Natural killer cell (primary cell): ENCODE measurements at places on chromosomes 1 and 21.

- peaks cover 58% of the 10 kb centered on the region for H3K4me1 ChIP-seq
- no peak for DNase-seq
- peak overlapping the region; percentile 82 for H3K4me3 ChIP-seq
Observed at GRCh38 chr1:206471415-206471801, 1.1 kb downstream of the IKBKE start.

DNA sequence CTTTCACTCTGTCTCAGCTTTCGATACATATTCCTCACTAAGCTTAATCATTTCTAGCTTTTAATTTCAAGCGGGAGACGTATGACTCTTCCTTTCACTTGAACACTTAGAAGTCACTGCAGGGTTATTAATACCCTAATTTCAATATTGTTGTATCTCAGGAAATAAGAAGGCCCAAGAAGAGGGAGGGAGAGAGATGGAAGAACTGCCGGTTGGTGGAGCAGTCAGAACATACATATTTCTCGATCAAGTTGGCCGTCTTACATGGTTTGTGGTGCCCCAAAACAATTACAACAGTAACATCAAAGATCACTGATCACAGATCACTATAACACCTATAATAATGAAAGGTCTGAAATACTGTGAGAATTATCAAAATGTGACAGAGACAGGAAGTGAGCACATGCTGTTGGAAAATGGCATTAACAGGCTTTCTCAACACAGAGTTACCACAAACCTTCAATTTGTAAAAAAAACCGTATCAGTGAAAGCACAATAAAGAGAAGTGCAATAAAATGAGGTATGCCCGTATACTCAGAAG is 145.4 kb upstream of the HP1BP3 start:
- H3K36me3 ChIP-seq: no peaks in the 10 kb centered on the region
- H3K4me3 ChIP-seq: no peak overlapping the region
- H3K27ac ChIP-seq: peak overlapping the region; percentile 9

DNA sequence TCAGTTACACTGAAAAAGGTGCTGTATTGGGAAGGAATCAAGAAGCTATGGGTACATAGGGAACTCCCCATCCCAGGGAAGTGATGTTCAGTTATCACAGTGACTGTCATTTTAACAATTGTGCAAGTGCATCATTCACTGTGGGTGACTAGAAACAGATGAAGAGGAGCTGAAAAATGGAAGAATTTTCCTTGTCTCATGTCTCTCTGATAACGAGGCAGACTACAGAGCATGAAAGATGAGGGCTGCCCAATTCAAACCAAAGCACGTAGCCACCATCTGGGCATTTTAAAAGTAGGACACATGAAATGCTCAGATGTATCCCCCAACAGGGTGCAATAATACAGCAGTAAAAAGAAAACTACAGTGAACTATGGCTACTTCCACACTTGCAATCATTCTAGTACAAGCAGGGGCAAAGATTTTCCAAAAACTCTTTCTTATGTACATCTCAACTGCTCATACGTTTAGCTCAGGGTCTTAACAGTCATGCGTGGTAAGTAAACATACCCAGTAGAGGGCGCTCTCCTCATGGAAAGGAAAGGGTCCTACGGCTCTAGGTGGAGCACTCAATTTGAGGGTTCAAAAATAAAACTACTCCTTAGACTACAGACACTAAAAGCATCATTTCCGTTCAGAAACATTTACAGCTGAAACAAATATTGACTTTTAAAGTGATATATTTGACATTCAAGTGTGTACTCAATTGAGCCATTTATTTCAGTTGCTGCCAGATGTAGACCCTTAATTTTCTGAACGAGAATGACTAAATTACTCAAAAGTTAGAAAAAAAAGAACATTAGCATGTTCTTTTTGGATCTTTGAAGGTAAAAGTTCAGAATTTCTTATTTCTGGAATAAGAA is 143.2 kb downstream of the KCTD3 start:
- no peak for DNase-seq
- H3K36me3 ChIP-seq: no peaks in the 10 kb centered on the region
- no peaks in the 10 kb centered on the region for H3K27me3 ChIP-seq
- H3K4me1 ChIP-seq: no peaks in the 10 kb centered on the region
- H3K27ac ChIP-seq: no peak overlapping the region
- H3K4me3 ChIP-seq: no peak overlapping the region

DNA sequence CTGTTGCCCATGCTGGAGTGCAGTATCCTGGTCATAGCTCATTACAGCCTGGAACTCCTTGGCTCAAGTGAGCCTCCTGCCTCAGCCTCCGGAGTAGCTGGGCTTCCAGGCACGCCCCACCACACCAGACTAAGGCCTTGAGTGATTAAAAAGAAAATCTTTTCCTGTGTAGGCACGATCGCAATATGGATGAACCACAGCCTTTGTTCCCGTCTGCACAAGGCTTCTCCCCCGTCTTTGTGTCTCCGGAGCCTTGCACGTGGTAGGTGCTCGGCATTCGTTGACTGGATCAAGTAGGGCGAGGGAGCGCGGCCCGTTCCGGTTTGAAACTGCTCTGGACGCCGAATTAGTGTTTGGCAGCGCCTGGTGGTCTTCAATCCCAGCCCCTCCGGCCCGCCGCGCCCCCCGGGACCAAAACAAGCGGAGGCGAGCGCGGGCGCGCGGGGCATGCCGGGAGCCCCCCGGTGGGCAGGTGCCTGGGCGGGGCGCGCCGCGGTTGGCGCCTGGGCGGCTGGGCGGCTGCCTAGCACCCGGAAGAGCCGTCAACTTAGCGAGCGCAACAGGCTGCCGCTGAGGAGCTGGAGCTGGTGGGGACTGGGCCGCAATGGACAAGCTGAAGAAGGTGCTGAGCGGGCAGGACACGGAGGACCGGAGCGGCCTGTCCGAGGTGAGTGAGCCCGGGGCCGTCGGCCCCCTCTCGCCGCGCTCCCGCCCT is at the start of gene SFT2D2:
Gene SFT2D2 (plus strand): TSS at position 529 of the 715 bp plus-strand sequence. CDS start 76 bp downstream, at position 605.
- H3K4me3 ChIP-seq: peak within 1 kb of the TSS; percentile 91
- peak within 1 kb of the TSS; percentile 81 for H3K27ac ChIP-seq
- DNase-seq: peak; percentile 88
- H3K27me3 ChIP-seq: no peaks in the 10 kb centered on the region

- H3K4me1 ChIP-seq: no peaks in the 10 kb centered on the region
- no peaks in the 10 kb centered on the region for H3K27me3 ChIP-seq
- no peak for DNase-seq
- no peaks in the 10 kb centered on the region for H3K36me3 ChIP-seq
- H3K27ac ChIP-seq: no peak overlapping the region
Observed at GRCh38 chr1:46412893-46413595, 18.9 kb downstream of the FAAH start.

- no peaks in the 10 kb centered on the region for H3K4me1 ChIP-seq
- no peaks in the 10 kb centered on the region for H3K27me3 ChIP-seq
- H3K27ac ChIP-seq: no peak overlapping the region
- DNase-seq: no peak
Observed at GRCh38 chr1:7120863-7121621, 335.8 kb downstream of the CAMTA1 start.

- no peak overlapping the region for H3K4me3 ChIP-seq
- no peaks in the 10 kb centered on the region for H3K27me3 ChIP-seq
- H3K4me1 ChIP-seq: no peaks in the 10 kb centered on the region
- H3K36me3 ChIP-seq: no peaks in the 10 kb centered on the region
Observed at GRCh38 chr1:65880611-65881010, 87.9 kb downstream of the PDE4B start.

GRCh38 chr1:32127409-32128198 is 19.7 kb downstream of the KPNA6 start:
- no peak overlapping the region for H3K27ac ChIP-seq
- peaks cover 7% of the 10 kb centered on the region for H3K4me1 ChIP-seq
- peaks cover 6% of the 10 kb centered on the region for H3K36me3 ChIP-seq
- no peak for DNase-seq
- H3K4me3 ChIP-seq: no peak overlapping the region

- H3K27ac ChIP-seq: no peak overlapping the region
- no peak overlapping the region for H3K4me3 ChIP-seq
- H3K36me3 ChIP-seq: no peaks in the 10 kb centered on the region
- no peak for DNase-seq
- no peaks in the 10 kb centered on the region for H3K27me3 ChIP-seq
Observed at GRCh38 chr1:17339521-17339920, 31.5 kb downstream of the PADI4 start.

- peak; percentile 97 for DNase-seq
- H3K4me1 ChIP-seq: peaks cover 18% of the 10 kb centered on the region
- H3K36me3 ChIP-seq: no peaks in the 10 kb centered on the region
- H3K27ac ChIP-seq: peak overlapping the region; percentile 98
- H3K4me3 ChIP-seq: peak overlapping the region; percentile 93
Observed at GRCh38 chr1:161399257-161399998, 31.8 kb upstream of the CFAP126 start.

DNA sequence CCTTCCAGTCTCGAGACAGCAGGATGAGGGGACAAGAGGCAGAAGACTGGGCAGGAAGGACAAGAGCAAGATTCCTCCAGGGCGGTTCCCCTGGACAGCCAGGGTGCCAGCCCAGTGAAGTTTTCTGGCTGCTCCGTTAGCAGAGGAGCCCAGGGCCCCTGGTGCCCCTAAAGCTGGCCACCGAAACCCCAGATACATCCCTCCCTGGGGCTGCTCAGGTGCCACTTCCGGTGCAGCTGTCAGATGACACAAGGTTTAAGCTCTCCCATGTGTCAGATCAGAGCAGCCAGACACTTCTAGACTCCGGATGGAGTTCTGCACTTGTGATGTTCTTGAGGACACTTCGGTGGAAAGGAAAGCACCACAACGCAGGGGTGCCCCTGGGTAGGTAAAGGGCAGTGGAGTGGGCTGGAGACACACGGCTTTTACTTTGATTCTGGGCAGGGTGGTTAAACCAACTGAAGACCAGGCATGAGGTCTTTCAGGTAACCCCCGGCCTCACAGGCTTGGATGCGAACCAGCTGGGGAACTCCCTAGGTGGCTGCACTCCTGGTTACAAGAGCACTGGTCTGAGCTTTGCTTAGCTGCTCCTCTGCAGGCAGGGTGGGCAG is 85.7 kb downstream of the ITPKB start:
- H3K27me3 ChIP-seq: no peaks in the 10 kb centered on the region
- H3K36me3 ChIP-seq: peaks cover 5% of the 10 kb centered on the region
- no peak overlapping the region for H3K4me3 ChIP-seq
- no peak overlapping the region for H3K27ac ChIP-seq
- H3K4me1 ChIP-seq: peaks cover 17% of the 10 kb centered on the region
- peak; percentile 65 for DNase-seq

- no peak overlapping the region for H3K4me3 ChIP-seq
- DNase-seq: no peak
- peaks cover 9% of the 10 kb centered on the region for H3K4me1 ChIP-seq
- no peak overlapping the region for H3K27ac ChIP-seq
- H3K27me3 ChIP-seq: no peaks in the 10 kb centered on the region
Observed at GRCh38 chr1:1259540-1259939, 13.0 kb upstream of the C1QTNF12 start.

DNA sequence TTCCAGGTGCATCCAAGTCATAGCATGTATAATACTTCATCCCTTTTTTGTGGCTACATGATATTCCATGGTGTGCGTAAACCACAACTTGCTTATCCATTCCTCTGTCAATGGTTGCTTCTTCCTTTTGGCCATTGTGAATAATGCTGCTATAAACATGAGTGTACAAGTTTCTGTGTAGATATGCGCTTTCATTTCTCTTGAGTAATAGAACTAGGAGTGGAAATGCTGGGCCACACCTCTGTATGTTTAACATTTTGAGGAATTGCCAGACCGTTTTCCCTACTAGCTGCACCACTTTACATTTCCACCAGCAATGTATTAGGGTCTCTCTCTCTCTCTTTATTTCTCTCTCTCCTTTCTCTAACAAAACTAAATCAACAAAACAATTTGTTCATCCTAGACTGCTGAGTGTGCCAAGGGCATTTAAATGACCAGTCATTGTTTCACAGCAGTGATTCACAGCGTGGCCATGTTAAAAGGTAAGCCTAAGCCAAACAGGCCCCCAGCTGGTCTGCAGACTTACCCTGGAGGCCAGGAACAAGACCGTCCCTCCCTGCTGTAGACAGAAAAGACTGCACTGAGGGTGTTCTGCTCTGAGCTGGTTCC is 53.2 kb upstream of the LYST start:
- no peak overlapping the region for H3K4me3 ChIP-seq
- peaks cover 50% of the 10 kb centered on the region for H3K4me1 ChIP-seq
- no peak overlapping the region for H3K27ac ChIP-seq
- DNase-seq: no peak
- no peaks in the 10 kb centered on the region for H3K36me3 ChIP-seq
- no peaks in the 10 kb centered on the region for H3K27me3 ChIP-seq

DNA sequence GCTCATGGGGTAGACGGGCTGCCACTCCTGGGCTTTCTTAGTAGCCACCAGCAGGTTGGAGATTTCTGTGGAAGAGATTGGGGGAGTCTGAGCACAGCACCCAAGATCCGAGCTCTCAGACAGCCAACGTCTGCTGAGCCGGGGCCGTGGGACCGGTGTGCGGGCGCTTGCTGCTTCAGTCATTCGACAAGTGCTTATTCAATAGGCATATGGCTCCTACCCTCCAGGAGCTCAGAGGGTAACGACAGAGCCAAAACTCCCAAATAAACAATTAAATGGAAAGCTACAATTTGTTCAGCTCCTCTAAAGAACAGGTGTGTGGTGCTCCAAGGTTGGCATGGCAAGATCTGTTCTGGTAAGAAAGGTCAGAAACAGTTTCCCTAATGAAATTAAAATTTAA is 106.0 kb downstream of the RAVER2 start:
- H3K36me3 ChIP-seq: peaks cover 100% of the 10 kb centered on the region
- no peak overlapping the region for H3K4me3 ChIP-seq
- no peak for DNase-seq
- H3K27me3 ChIP-seq: no peaks in the 10 kb centered on the region
- peaks cover 7% of the 10 kb centered on the region for H3K4me1 ChIP-seq

DNA sequence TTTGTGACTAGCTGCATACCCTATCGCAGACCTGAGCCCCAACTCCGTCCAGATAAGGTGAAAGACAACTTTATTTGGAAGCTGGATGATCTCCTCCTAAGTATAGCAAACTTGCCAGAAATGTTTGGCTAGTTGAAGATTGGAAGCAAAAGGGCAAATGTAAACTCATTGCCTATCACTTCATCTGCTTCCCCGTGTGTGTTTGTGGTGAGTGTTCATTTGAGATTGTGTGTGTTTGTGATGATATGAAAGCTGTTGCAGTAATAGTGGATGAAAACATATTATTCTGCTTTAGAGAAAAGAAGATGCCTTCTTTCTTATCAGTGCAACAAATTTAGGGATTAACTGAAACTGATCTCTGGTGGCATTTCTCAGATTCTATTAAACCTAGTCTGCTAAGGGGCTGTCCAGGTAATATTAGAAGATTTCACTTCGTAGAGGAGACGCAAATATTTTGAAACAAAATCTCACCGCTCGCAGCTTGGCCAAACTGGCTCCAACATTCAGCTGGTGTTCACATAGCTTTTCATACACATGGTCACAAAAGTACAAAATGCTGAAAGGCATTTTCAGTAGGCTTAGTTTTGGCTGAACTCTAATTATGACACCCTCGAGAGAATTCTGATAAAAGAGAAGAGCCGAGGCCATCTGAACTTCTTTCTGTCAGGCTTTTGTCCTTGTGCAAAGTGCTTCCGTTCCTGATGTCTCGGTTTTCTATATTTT is 1.1 kb downstream of the TBX19 start:
- DNase-seq: no peak
- no peaks in the 10 kb centered on the region for H3K27me3 ChIP-seq
- no peak overlapping the region for H3K27ac ChIP-seq
- H3K36me3 ChIP-seq: no peaks in the 10 kb centered on the region
- H3K4me3 ChIP-seq: no peak overlapping the region
- H3K4me1 ChIP-seq: no peaks in the 10 kb centered on the region

- H3K27ac ChIP-seq: no peak overlapping the region
- no peaks in the 10 kb centered on the region for H3K27me3 ChIP-seq
- H3K4me1 ChIP-seq: no peaks in the 10 kb centered on the region
- H3K36me3 ChIP-seq: no peaks in the 10 kb centered on the region
- no peak for DNase-seq
Observed at GRCh38 chr1:216958569-216958968, 235.3 kb upstream of the ESRRG start.
